ENCODE measurements at places on chromosomes 3 and 15.

GRCh38 chr15:70164910-70165715 lies 67.4 kb upstream of the TLE3 start:
- no peak for DNase-seq

DNA sequence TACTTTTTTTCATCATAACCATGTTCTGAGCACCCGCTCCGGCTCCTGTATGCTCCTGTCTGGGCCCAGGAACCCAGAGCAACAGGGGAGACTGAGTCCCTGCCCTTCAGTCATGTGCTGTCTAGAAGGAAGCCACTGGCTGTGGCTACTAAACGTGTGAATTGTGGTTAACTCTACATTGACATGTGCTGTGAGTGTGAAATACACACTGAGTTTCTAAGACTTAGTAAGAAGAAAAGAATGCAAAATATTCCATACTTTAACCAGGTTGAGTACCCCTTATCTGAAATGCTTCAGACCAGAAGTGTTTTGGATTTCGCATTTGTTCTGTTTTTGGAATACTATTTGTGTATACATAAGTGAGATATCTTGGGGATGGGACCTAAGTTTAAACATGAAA lies 42.8 kb upstream of the CGNL1 start:
- DNase-seq, result no peak

- no peak for DNase-seq
These were observed 203.0 kb downstream of the TIGIT start for GRCh38 chr3:114496874-114497273.

- no peak for DNase-seq
These were observed 67.7 kb upstream of the CDV3 start for GRCh38 chr3:133505813-133506212.

DNA sequence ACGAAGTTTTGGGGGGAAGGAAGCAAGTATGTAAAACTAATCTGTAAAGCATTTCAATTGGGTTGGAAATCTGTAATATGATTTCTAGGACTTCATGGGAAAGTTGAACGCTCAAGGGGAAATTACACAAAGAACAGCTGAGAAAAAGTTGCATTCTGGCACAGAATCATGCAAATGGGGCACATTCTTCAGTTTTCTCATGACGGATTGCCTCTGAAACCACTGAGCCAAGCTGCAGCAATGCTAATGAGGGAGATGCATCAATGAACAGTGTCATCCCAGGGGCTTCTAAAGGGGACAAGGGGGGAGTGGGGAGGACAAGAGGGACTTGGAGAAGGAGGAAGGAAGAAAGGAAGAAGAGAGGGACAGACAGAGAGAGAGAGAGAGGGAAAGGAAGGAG lies 291.4 kb upstream of the ATP11B start:
- DNase-seq, result no peak

DNA sequence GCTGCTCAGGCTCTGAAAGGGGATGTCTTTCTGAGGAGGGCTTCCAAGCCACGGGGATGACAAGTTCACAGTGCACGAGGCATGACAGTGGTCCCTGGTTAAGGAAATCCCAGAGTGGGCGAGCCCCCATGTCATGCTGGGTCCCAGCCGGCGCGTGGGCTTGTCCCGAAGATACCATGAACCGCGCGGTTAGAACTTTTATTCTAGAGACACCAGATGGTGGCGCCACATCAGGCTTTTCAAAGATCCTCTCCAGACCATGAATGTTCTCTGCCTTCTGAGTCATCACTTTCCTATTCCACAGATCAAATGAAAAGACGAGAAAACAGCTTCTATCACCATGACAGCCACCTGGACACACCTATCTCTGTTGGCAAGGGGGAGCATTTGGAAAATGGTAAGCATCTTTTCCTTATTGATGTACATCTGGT lies 227.8 kb upstream of the LYSMD4 start:
- DNase-seq, result no peak

DNA sequence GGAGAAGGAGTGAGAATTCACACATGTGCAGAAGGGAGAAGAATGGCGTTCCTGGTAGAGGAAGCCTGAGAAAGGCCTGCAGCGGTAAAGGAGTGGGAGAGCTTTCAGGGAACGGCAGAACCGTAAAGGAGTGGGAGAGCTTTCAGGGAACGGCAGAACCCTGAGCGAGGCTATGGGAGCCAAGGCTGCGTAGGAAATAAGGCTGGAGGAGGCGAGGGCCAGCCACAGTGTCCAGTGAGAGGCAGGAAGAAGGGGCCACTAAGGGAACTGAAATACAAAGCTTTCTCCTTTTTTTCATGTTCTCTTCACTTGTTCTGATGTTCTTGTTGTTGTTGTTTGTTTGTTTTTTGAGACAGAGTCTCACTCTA lies 41.6 kb downstream of the GOLGA6L10 start:
- DNase-seq, result no peak

- no peak for DNase-seq
These were observed 53.6 kb upstream of the LRRFIP2 start for GRCh38 chr3:37227870-37228549.

GRCh38 chr3:116007000-116007399 lies 383.7 kb downstream of the GAP43 start:
- no peak for DNase-seq

GRCh38 chr15:69664572-69665571 lies 212.3 kb downstream of the RPLP1 start:
- DNase-seq, result no peak

- no peak for DNase-seq
These were observed 31.9 kb downstream of the SLMAP start for GRCh38 chr3:57787867-57788623.

- no peak for DNase-seq
These were observed 36.7 kb downstream of the CIP2A start for GRCh38 chr3:108552267-108553159.

- DNase-seq, result no peak
These were observed 507 bp downstream of the SLC12A6 start for GRCh38 chr15:34336991-34337556.

DNA sequence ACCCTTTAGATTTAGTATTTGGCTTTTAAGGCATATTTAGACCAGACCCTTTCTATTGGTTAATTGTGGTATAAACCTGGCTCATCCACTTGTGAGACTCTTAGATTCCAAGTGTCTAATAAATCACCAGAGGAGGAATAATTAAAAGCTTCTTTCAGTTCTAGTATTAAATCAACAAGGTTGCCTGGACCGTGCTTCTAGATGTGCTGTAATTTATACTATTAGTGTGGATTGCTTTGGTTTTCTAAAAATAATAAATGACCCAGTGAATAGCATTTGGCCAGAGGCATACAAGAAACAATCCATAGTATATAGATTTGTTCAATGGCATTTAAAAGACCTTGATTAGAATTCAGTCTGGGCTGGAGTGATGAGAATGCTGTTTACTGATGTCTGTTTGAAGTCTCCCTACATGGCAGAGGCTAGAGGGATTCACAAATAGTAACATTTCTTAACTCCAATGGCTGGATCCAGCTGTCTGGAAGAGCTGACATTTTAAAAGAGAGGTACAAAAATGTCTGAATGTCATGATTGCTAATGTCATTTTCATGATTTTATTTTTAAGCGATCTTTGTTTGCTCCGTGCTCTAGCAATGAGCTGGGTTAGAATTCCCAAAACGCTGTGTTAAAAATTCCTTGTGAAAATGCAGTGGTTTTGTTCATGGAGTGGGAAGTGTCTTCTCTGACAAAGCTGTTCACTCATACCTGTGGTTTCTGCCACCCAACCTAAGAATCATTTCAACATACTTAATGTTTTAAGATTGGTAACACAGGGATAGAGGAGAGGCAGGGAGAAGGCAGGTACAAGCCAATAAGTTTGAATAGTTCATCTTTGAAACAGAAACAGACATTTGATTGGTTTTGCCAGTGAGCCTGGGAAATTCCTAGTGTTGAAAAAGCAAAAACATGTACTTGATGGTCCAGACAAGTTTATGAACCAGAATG lies 89.9 kb downstream of the RBMS3 start:
- DNase-seq, result no peak

GRCh38 chr3:14925729-14926591 lies 21.4 kb upstream of the NR2C2 start:
- DNase-seq, result no peak

GRCh38 chr3:13713396-13713795 lies 164.5 kb downstream of the FBLN2 start:
- DNase-seq, result no peak

- DNase-seq, result no peak
These were observed 263.8 kb downstream of the LPP start for GRCh38 chr3:188417766-188418165.

- peak; percentile 79 for DNase-seq
These were observed 42.9 kb downstream of the TBC1D2B start for GRCh38 chr15:78034495-78035191.

All from stimulated activated CD8-positive, alpha-beta memory T cell treated with anti-CD3 and anti-CD28 coated beads, Interleukin-2, amount 100 ng/mL, for 48 hours (primary cell).